ENCODE measurements at places on chromosomes 5 and 9. TPM values are rescaled to one million over a fixed set of nuclear protein-coding genes. Genes with fewer than 3 reads are reported as not detected.

The MARCHF11 gene
- not detected for total RNA-seq

The PITX1 gene
- not detected for total RNA-seq

The MAMDC4 gene
- 1.9 TPM for total RNA-seq

The NTNG2 gene
- not detected for total RNA-seq

The PAPPA gene
- 0.25 TPM for total RNA-seq

The MCC gene
- 23.8 TPM for total RNA-seq

The SLC4A9 gene
- not detected for total RNA-seq

The GEMIN5 gene
- total RNA-seq, result 22.1 TPM

The DNAI1 gene
- total RNA-seq, result not detected

The GHR gene
- 1.5 TPM for total RNA-seq

The SPINK1 gene
- not detected for total RNA-seq

The PCDHB9 gene
- 0.15 TPM for total RNA-seq

The TIGD6 gene
- total RNA-seq, result 3.1 TPM

The B4GALT1 gene
- total RNA-seq, result 36.7 TPM

The CD72 gene
- total RNA-seq, result not detected

The MINAR2 gene
- not detected for total RNA-seq

The PCDHB13 gene
- total RNA-seq, result 0.30 TPM

The TSSK1B gene
- total RNA-seq, result not detected

All from mammary microvascular endothelial cell (primary cell).